ENCODE measurements at places on chromosomes 11 and 22. TPM values are rescaled to one million over a fixed set of nuclear protein-coding genes. Genes with fewer than 3 reads are reported as not detected.

Gene TEX54
- not detected for total RNA-seq

Gene DAGLA
- not detected for total RNA-seq

Gene AGBL2
- 5.6 TPM for total RNA-seq

Gene OR4D5
- not detected for total RNA-seq

Gene GLYATL2
- total RNA-seq = not detected

Gene OR2AG1
- not detected for total RNA-seq

Gene LRRC74B
- total RNA-seq = not detected

Data from activated CD8-positive, alpha-beta memory T cell treated with anti-CD3 and anti-CD28 coated beads, Interleukin-2, amount 10 ng/mL, durations not matched to agents 7 days and 5 days (primary cell).